T-helper 22 cell (primary cell): ENCODE measurements at places on chromosomes 6 and 20.

GRCh38 chr6:35469751-35470662, 1.8 kb downstream of the RPL10A start:
- DNase-seq = no peak

DNA sequence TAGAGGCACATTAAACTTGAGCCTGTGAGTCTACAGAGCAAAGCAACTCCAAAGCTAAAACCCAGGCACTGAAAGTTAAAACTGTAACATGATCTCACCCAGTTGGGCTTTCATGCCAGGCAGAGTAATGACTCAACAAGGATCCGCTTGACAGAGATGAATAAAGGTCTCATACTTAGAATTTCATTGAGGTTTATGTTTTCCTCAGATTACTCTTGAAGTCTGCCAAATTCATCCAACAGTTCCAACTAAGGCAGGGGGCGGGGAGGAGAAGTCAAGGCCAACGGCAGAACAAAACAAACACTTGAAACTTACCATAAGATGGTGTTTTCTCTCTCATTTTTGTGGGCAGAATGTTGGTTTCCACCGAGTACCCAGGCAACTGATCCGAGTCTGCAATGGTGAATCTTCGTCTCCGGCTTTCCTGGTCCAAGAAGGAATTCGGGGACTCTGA, 54.0 kb upstream of the IPCEF1 start:
- no peak for DNase-seq

DNA sequence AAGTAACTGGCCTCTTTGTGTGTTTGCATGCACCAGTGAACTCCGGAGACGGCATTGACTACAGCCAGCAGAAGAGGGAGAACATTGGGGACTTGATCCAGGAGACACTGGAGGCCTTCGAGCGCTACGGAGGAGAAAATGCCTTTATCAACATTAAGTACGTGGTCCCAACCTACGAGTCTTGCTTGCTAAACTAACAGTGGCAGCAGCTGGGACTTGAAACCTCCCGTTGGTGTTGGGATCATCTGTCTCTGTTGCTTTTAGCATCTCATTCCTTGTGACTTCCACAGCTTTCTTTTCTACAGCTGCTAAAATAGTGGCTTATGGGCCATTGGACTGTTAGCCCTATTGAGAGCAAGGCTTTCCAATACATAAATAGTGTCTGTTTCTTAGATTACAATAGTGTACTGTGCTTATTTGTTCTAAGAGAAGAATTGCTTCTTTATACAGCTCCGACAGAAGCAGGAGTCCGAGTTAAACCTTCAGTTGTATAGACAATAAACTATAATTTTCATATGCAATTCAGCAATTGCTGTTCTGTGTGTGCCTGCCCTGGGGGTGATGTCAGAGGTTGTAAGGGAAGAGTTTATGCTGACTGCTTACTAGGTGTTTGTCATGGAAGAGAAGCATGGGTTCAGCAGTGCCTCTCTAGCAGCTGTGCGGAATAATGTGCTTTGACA, 99.6 kb upstream of the QKI start:
- DNase-seq = no peak

DNA sequence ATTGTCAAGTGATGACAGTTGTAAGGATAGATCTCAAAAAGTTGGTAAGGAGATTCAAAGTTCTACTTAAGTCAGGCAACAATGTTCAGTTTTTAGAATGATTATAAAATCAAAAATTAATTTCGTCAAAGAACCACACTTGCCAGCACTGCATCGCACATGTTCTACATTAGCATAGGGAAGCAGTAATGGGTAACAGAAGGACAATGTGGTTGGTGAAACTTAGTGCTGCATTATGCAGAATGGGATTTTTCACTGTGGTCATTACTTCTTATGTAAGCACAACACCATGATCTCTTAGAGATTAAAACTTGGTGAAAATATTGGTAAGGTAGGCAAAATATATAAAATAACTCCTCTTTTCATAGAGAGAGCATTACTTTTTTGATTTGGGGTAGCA, 173.7 kb upstream of the THEMIS start:
- no peak for DNase-seq

GRCh38 chr20:1467355-1468116, 887 bp upstream of the NSFL1C start:
- DNase-seq = no peak

GRCh38 chr6:35078226-35078850, 62.8 kb downstream of the TCP11 start:
- no peak for DNase-seq

DNA sequence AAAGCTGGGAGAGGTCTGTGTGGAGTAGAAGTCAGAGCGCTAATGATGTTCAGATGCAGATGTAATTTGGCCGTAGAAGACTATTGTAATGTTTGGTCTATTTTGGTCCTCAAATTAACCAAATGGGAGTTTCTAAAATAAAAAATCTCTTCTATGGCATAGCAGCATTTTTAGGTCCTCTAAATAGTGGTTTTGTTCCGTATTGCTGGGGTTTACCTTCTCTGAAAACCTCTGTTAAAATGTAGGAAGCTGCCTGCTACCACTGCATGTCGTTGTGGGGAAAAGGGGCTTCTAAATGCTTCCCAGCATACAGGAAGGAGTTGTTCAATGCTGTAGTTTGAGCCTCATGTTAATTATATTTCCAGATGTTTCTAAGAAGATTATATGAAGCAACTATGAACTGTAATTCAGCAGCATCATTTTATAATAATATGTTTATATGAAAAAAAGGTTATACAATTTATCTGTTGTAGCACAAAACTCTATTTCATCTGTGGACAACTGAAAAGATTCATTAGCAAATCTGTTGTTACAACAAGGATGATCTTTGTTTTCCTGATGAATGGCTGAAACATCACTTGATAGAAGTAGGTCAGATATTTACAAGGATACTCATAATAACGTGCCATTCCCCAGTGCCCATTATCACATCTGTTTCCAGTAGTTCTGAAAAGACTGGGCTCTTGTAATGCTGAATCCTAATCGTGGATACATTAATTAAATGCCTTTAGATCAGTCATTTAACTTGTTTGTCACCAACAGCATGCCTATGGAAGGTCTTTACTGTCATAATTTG, 256.6 kb downstream of the TBC1D7 start:
- DNase-seq = no peak

- DNase-seq = no peak
Measured at GRCh38 chr6:170224694-170225660, 65.9 kb downstream of the DLL1 start.

GRCh38 chr6:12717356-12717755, 789 bp downstream of the PHACTR1 start:
- DNase-seq = no peak

GRCh38 chr6:15739867-15740266, 77.0 kb upstream of the DTNBP1 start:
- no peak for DNase-seq

DNA sequence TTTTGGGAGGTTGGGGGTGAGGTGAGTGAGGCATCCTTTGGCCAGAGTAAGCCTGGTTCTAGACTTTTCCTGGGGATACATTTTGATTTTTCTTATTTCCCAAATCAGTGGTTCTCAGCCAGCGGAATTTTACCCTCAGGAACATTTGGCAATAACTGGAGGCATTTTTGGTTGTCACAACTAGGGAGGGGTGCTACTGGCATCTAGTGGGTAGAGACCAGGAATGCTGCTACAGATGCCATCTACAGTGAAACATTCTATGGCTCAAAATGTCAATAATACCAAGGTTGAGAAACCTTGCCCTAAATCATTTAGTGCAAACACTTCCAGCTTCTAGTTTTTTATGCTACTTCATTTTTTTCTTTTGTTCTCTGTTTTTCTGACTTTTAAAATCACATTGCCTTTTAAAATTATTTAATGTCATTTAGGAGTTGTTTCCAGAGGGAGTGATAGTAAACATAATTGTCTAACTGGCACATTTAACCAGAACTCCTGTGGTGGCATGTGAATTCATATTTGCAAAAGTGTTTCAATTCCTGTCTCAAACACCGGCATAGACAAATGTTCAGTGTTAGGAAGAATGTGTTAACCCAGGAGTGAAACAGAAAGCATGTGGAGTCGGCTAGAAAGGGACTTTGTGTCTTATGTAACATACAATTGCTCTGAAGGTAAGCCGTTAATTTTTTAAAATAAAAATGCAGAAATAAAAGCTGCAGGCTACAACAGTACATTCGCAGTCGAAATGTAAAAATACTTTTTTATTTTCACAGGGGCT, 59.0 kb downstream of the QRSL1 start:
- DNase-seq = no peak

DNA sequence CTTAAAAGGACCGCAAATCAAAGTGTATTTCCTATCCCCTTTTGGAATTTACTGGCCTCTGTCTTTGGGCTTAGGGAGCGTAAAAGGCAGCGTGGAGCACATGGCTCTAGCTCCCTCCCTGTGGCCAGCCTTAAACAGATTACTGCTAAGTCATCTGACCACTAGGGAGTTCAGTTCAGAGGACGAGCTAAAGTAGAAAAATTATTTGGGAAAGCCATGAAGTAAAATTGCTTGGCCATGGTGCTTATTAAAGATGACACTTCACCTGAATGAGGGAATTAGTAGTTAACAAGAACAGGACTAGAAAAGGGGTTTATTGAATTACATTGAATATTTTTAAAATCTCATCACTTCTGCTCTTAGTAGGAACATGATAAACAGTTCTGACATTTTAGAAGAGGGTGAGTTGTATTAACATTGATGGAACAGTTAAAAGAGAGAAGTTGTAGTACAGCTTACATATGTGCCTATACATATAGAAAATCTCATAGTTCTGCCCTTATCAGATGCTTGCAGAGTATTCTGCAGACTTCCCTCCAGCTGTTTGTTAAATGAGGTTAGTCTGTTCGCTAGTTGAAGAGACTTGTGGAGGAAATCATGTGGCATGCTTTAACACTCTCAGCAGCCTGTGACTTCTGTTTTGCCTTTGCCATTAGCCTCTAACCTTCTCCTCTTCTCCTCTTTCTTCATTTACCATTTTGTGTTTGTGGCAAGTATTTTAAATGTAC, 31.2 kb upstream of the MAPK13 start:
- no peak for DNase-seq

DNA sequence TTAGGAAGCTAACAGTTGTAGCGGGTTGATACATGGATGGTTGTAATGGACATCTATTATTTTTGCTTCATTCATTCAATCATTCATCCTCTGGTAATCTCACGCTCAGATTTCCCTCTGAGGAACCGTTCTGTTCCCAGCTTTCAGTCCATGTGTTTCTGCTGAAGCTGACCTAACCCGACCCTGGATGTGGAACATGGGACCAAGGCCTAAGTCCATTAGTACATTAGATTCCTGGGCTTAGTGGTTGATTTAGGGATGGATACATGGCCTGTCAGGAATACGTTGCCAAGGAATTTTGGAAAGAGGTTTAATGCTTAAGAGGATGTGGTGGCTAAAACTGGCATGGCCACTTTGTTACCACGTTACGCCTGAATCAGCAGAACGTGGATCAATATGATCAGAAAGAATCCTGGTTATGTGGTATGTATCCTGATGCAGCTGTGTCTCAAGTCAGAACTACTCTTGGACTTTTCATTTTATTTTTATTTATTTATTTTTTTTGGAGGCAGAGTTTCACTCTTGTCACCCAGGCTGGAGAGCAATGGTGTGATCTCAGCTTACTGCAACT, 4.1 kb upstream of the DHX35 start:
- DNase-seq = no peak

DNA sequence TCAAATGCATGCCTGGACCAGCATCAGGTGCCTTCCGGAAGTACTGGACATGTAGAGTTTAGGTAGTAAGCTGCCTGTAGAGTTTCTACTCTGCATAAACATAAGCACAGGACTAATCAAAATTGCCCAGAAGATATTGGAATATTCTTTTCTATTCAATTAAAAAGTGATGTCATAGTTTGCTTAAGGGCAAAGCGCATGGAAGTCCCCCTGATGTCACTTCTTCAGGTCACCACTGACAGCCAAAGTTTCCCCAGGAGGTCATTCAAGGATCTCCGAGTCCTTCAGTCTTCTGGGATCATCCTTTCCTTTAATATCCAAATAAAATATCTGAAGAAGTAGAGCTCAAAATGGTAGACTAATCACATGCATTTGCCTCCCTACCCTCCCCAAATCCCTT, 17.5 kb upstream of the RIN2 start:
- no peak for DNase-seq

GRCh38 chr6:46935687-46936086, 13.9 kb upstream of the ADGRF5 start:
- DNase-seq = no peak

- DNase-seq = no peak
Measured at GRCh38 chr20:58054780-58055373, 173.6 kb downstream of the ANKRD60 start.

DNA sequence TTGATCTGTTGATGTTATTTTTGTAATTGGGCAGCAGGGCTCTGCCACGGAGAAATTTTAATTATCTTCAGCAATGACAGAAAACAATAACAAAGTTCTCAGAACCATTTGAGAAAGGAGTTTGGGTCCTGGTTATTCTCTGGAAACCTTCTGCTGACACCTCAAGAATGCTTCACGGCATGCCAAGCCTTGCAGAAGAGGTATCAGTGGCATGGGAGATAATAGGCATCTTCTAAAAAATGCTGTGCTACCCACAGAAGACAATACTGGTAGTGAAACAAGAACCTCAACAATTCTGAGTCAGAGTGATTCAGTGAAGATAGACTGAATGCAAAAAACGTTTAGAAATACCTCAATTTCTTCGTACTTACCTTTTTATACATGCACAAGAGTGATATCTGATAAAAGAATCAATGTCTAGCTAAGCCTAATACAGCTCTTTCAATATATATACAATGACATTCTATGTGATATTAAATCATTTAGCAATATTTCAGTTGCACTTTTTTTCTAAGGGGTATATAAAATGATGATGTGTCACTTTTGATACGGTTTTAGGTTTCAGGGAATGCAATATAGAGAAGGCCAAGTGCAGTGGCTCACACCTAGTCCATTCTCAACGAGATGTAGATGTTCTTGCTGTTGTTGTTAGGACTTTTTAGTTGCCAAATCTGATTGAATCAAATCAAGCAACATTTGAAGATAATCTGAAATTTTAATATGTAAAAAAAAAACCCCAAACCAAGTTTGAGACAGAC, 110.4 kb upstream of the COL21A1 start:
- DNase-seq = no peak

- no peak for DNase-seq
Measured at GRCh38 chr6:81683912-81684311, 68.6 kb downstream of the TENT5A start.

- DNase-seq = no peak
Measured at GRCh38 chr6:160041608-160042007, 72.7 kb downstream of the IGF2R start.

- no peak for DNase-seq
Measured at GRCh38 chr6:42140756-42141602, 1.4 kb downstream of the C6orf132 start.

DNA sequence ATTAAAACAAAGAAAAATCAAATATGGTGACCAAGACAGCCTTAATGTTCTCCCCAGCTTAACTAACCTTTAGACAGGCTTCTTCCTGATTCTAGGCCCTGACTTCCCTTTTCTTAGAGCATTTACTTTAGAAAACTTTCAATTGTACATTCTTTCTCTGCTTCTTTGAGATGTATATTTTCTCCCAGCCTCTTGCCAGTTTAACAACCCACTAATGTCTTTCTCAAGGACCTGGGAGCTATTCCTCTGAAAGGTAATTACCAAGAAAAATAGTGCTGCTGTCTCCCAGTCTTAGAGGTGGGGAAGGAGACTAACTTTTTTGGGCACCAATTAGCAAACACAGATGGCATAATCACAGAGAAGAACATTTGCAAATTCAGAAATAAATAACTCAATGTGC, 62.8 kb upstream of the KCNQ5 start:
- no peak for DNase-seq

GRCh38 chr6:20162515-20162914, 49.8 kb downstream of the MBOAT1 start:
- DNase-seq = no peak

- no peak for DNase-seq
Measured at GRCh38 chr20:49445176-49445575, 37.3 kb downstream of the KCNB1 start.
